GM23338 (cell line): ENCODE measurements at places on chromosomes 5 and 9.

DNA sequence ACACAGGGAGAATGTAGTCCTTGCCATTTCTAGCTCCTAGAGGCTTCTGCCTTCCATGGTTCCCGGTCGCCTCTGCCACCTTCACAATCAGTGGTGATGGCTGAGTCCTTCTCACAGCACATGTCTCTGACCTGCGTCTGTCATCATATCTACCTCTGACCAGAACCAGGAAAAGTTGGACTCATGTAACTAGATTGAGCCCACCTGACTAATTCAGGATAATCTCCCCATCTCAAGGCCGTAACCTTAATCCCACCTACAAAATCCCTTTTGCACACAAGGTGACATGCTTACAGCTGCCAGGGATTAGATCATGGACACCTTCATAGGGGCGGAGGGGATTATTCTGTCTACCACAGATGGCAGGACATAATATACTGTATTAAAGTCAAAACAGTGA lies 375.6 kb downstream of the ICE1 start:
- DNase-seq = no peak

DNA sequence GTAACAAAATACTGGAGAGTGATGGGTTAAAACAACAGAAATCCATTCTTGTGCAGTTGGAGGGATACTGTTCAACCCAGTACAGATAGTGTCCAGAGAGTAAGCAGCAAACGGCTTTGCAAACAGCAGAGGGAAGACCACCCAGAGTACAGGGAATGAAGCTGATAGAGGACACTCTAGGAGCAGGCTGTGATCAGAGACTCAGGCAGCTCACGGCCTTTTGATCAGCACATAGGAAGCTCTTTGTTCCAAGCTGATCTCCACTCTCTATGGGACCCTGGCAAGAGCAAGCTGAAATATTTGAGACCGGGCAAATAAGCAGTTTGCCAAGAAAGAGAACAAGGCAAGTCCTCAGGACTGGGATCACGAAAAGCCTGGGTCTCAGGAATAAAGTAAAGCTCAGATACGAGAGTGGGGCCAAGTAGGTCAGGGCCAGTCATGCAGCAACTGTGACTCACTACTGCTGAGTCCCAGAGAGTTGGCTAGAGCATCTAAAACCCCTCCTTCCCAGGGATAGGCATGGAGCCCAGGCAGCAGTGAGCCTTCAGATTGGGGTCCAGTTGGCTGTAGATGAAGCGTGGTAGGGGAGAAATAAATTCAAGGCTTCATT lies 52.4 kb downstream of the MELK start:
- DNase-seq = no peak

DNA sequence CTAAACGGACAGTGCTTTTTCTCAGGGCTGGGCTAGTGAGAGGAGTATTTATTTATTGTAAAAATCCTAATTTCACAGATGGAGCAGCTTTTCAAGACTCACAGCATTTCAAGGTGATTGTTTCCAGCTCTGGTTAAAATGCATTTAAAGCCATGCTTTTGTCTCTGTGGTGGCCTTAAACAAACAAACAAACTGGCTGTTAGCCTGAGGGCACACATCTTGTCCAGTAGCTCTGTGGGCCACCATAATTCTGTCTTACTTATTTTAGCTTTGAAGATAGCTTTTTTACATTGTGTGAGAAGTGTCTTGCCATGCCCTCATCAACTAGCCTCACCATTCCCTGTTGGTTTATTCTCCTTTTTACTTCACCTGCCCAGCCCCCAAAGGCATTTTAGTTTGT lies 218.2 kb downstream of the PSAT1 start:
- no peak for DNase-seq

DNA sequence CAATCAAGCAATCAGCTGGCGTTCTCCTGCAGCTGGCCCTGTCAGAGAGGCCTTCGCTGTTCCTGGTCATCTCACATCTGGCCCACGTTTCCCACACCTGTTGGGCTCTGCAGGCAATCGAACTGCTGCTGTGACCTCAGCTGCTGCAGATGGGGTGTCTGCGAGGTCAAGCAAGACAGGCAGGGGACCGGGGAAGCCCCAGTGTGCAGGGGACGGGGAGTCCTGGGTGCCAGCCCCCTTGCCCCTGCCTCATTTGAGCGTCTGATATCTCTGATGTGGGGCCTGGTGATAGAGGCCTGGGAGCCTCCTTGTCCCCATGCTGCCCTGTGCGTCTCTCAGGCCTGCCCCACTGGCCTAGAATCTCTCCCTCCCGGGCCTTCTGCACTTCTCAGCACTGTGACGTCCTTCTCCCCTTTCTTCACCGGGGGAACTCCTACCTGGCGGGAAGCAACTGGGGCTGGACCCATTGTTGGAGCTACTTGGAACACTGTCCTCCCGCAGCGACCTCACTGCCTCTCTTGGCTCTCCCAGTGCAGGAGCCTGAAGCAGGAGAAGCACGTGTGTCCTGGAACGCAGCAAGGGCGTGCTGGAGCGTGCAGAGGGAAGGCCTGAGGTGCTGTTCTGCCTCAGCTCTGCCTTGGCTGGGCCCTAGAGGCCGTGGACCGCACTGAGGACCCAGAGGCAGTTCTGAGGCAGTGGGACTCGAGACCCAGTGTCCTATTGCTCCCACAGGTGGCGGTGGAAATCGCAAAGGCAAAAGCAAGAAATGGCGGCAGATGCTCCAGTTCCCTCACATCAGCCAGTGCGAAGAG lies 3.9 kb downstream of the GRK6 start:
- no peak for DNase-seq

DNA sequence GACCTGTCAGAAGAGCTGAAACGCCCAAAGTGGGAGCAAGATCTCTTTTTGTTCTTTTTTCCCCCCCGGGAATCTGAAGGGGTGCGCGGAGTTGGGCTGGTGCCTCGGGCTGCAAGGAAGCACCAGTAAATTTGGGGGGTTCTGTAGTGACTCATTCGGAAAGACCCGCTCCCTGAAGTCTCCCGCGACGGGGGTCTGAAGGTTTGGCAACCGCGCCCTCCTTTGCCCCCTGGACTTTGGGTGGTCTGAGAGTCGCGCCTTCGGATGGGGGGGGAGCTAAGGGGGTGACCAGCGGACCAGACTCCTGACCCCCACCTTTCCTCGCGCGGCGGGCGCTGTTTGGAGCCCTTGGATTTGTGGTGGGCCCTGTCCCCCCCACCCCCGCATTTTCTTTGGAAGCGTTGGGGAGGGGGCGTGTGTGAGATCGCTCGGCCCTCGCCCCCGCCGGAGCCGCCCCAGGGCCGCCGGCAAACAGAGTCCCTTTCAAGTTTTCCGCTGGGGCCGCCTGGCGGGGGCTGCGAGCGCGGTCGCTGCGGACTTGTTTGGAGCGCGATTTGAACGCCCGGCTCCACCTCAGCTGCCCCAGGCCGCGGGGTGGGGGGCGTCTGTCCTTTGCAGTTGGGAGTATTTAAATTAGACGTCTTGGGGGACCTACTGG lies 2.0 kb downstream of the CXXC5 start:
- DNase-seq = peak; percentile 73

DNA sequence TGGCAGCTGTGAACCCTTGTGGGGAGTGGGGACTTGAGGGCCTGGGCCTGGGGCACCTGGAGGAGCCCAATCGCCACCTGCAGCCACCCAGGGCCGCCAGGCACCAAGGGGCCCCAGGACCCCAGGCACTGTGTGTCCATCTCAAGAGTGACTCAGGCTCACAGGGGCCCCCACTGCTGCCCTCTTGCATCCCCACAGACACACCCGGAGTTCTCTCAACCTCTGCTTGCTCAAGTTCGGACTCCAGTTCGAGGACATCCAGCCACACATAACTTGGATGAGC lies 51.9 kb downstream of the MRPL36 start:
- DNase-seq = no peak

GRCh38 chr5:145587710-145588109 lies 247.4 kb downstream of the PRELID2 start:
- DNase-seq = no peak

DNA sequence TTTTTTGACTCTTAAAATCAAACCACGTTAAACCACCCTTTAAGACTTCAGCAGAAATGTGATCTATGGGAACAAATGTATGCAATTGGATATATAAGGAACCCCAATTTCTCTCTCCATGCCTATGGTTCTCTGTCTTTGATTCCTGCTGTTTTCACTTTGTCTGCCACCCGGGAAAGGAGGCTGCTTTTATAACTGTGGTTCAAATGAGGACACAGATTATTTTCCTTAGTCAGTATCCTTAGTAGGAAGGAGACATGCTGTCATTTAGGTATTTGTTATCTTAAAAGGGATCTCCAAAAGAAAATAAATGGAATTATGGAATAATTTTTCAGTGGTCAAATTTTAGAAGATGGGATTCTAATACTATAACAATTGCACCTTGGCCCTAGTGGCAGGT lies 176.1 kb upstream of the NREP start:
- DNase-seq = no peak

DNA sequence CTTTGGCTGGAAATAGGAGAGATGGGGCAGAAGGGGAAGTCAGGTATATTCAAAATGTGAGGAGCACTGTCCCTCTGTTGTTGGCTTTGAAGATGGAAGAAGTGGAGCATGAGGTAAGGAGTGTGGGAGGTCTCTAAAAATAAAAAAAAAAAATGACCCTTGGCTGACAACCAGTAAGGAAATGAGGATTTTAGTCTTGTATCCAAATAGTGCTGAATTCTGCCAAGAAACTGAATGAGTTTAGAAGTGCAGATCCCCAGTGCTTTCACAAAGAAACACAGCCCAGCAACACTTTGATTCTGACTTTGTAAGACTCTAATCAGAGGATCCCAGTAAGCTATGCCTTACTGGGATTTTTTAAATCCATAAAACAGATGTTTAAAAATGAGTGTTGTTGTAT lies 367.9 kb downstream of the CYLC2 start:
- DNase-seq = no peak

DNA sequence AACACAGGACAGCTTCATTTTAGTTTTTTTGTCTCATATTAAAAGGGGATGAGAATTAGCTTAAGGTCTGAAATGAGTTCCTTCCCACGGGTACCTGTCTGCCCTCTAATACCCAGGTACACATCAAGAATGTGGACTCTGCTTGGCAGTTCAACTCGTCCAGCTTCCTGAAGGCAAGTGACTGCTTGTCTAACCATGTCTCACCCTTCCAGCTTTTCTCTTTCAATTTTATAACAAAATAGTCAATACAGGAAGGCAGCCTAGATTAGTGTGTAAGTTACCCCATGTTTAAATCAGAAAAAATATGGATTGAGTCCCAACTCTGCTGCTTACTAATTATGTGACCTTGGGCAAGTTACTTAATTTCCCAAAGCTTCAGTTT lies 50.5 kb upstream of the C5orf46 start:
- DNase-seq = no peak

- DNase-seq = no peak
These were observed 14.0 kb downstream of the IL33 start for GRCh38 chr9:6229619-6230018.

- no peak for DNase-seq
These were observed 41.6 kb upstream of the HMGCS1 start for GRCh38 chr5:43354774-43355173.

DNA sequence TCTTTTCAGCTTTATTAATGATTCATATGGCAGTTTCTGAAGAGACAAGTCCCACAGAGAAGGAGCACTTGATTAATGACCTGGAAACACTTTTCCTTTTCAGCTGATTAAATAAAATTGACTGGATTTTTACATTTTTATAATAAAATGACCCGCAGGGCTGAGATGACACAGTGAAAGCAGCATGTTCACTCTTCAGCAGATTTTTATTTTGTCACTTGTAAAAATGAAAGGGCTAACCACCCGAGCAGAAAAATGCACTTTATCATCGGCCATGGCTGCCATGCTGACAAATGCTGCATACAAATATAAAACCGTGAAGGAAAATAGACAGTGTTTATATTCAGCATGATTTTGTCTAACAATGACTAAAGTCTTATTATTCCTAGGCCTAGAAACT lies 321.6 kb upstream of the ITGA1 start:
- no peak for DNase-seq

DNA sequence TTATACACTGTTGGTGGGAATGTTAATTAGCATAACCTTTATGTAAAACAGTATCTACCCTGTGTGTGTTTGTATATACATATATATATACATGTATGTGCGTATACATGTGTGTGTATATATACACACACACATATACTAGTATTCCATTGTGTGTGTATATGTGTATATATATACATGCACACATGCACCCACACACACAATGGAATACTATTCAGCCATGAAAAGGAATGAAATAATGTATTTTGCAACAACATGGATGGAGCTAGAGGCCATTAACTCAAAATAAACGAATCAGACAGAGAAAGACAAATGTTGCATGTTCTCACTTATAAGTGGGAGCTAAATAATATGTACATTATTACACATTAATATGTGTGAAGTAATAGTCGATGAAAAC lies 17.6 kb upstream of the SAP30L start:
- DNase-seq = no peak

GRCh38 chr9:22064957-22065356 lies 55.9 kb upstream of the CDKN2B start:
- DNase-seq = no peak

GRCh38 chr5:62432621-62433064 lies 20.1 kb downstream of the IPO11 start:
- no peak for DNase-seq

GRCh38 chr5:133918731-133919130 lies 49.7 kb downstream of the C5orf15 start:
- DNase-seq = no peak

DNA sequence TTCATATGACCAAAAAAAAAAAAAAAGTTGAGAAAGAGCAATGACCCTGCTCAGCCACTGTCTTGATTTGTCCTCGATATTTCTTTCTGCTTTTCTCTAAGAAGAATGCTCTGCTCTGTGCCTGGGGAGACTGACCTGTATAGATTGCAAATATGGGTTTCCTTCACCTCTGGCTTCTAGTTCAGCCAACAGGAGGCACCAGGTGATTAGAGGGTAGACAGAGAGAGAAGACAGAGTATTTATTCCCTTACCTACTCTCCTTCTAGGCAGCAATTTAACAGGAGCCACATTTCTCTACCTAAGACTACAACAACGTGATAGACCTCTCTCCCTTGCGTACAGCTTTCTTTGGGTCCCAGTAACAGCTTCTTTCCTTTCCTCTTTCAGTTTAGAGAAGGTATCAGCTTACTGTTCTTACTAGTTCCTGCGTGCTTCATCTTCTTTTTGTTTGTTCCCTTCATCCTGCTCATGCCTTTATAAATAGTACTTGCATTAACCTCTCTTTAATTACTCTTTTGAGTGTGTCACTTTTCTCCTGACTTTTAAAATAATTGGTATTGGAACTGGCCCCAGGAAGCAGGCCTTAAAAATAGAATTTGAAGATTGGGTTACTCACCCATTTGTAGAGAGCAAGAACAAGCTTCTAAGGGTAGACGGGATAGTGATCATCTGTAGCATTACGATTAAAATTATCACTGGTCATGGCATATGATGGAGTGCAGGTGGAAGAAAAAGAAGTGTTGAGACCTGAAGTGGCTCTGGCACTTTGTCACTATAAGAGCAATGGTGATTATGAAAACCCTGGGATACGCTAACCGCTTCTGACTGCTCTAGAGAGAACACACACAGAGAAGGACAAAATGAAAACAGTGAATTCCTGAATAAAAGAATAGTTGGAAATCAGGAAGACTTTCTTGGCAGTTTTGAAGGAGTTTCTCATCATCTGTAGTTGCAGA lies 161.2 kb upstream of the FSTL4 start:
- peak; percentile 2 for DNase-seq

DNA sequence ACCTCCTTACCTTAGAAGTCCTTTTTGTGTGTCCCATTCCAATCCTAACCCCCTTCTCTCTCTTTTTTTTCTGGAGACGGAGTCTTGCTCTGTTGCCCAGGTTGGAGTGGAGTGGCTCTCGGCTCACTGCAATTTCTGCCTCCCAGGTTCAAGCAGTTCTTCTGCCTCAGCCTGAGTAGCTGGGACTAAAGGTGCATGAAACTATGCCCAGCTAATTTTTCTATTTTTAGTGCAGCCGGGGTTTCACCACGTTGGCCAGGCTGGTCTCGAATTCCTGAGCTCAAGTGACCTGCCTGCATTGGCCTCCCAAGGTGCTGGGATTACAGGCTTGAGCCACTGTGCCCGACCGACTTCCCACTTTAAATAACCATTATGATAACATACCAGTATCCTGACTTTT lies 17.5 kb downstream of the TMEM38B start:
- no peak for DNase-seq
